ENCODE measurements at places on chromosomes 2 and 18. TPM values are rescaled to one million over a fixed set of nuclear protein-coding genes. Genes with fewer than 3 reads are reported as not detected.

DNA sequence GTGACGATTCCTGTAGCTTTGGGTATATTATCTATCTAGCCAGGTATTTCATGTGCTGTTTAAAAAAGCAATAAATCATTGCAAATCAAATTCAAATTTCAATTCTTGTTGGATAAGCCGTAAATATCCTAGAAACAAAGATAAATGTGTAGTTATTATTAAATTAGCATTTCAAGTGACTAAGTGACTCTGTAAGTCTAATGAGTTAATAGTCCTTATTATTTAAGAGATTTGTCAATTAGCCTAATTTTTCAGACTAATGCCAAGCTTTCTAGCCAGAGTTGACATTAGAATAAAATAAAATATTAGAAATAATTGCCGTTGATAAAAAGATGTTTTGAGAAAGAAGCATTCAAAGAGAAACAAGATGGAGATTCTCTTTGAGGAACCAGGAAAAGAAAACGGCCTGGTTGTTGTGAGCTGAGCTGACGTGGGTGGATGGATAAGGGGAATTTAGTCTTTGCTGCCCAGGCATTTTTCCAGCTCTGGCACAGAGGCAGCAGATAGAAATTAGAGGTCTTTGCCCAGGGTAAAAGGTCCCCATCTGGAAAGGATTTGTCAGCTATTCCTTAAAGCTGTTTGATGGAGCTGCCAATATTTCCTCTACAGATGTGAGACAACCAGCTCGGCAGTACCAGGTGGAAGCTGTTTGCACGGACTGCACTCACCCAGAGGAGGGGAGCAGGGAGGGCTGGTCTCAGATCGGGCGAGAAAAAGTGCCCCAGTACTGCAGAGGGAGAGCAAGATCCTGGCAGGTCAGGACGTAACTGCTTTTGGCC lies 117.3 kb upstream of the SEC11C start:
- no peak for DNase-seq

DNA sequence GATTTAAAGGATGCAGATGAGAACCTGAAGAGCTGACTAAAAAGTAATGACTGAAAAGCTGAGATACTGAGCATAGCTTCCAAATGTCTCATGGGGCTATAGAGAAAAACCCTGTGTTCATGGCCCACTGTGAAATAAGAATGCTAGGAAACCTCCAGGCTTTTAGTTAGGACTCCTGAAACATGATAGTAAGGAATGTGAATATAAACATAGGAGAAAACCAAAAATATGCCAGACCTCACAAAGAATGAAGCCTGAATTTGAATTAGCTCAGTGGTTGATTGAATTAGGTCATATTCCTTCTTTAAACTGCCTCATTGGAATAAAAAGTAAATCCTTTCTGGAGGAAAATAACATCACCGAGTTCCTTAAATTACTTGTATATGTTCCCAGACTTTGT lies 194.5 kb upstream of the NXPH2 start:
- no peak for DNase-seq

DNA sequence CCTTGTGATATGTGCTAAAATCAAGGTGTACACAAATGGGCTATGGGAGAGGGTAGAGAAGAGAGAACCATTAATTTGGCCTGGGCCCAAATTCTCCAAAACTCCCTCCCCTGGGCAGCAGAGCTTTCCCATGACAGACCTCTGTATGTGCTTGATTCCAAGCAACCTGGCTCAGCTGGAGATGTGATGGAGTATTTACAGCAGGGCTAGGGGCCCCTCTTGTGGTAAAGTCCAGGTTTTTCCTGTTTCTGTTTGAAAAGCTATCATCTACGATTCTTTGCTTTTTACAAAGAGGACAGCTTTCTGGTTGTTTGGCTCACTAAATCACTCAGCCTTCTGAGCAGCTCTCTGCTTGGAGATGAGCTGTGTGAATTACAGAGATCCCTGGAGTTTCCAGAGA lies 40.3 kb downstream of the KCNS3 start:
- no peak for DNase-seq

TUBA4B gene
- total RNA-seq = not detected

RTP5 gene
- not detected for total RNA-seq

All from sciatic nerve (tissue), 2 donors.